Sigmoid colon (tissue), 7 donors: ENCODE measurements at places on chromosomes 16 and 17. TPM values are rescaled to one million over a fixed set of nuclear protein-coding genes. Genes with fewer than 3 reads are reported as not detected.

- no peak overlapping the region for H3K4me3 ChIP-seq
- H3K27me3 ChIP-seq = no peaks in the 10 kb centered on the region
- peak overlapping the region; percentile 73 for H3K27ac ChIP-seq
- peaks cover 27% of the 10 kb centered on the region for H3K4me1 ChIP-seq
These were observed 13.6 kb downstream of the MRM3 start for GRCh38 chr17:795721-796120.

The HS3ST3A1 gene
- total RNA-seq = 1.8 TPM

GRCh38 chr17:78497115-78497540 is 80.1 kb downstream of the DNAH17 start:
- H3K36me3 ChIP-seq = no peaks in the 10 kb centered on the region
- no peaks in the 10 kb centered on the region for H3K27me3 ChIP-seq
- H3K4me3 ChIP-seq = no peak overlapping the region
- DNase-seq = peak; percentile 87
- H3K4me1 ChIP-seq = no peaks in the 10 kb centered on the region

GRCh38 chr16:84829168-84829965 is 9.6 kb downstream of the CRISPLD2 start:
- no peaks in the 10 kb centered on the region for H3K27me3 ChIP-seq
- H3K4me1 ChIP-seq = peaks cover 96% of the 10 kb centered on the region
- peak; percentile 95 for DNase-seq
- H3K27ac ChIP-seq = peak overlapping the region; percentile 98
- H3K36me3 ChIP-seq = peaks cover 7% of the 10 kb centered on the region

The MT1G gene
- total RNA-seq = 4.3 TPM

GRCh38 chr16:11354407-11354732 is 9.1 kb downstream of the RMI2 start:
- no peaks in the 10 kb centered on the region for H3K36me3 ChIP-seq
- DNase-seq = no peak
- H3K27ac ChIP-seq = no peak overlapping the region

GRCh38 chr16:73887911-73888310 is 408.7 kb upstream of the PSMD7 start:
- H3K27ac ChIP-seq = no peak overlapping the region
- no peaks in the 10 kb centered on the region for H3K36me3 ChIP-seq
- DNase-seq = no peak
- no peak overlapping the region for H3K4me3 ChIP-seq
- H3K4me1 ChIP-seq = no peaks in the 10 kb centered on the region

The ABCA9 gene
- 11.1 TPM for total RNA-seq

- no peaks in the 10 kb centered on the region for H3K27me3 ChIP-seq
- no peak for DNase-seq
- no peak overlapping the region for H3K4me3 ChIP-seq
These were observed 77.5 kb downstream of the CDK5R1 start for GRCh38 chr17:32564325-32564724.

GRCh38 chr17:72826602-72827001 is 265.9 kb downstream of the SLC39A11 start:
- no peak overlapping the region for H3K4me3 ChIP-seq
- H3K4me1 ChIP-seq = no peaks in the 10 kb centered on the region
- no peak overlapping the region for H3K27ac ChIP-seq
- no peaks in the 10 kb centered on the region for H3K36me3 ChIP-seq
- DNase-seq = no peak
